ENCODE measurements at places on chromosomes 6 and 20.

GRCh38 chr20:41475503-41475902, 108.9 kb upstream of the EMILIN3 start:
- DNase-seq: no peak

- DNase-seq: peak; percentile 88
These were observed 178.9 kb downstream of the MMUT start for GRCh38 chr6:49284180-49284579.

DNA sequence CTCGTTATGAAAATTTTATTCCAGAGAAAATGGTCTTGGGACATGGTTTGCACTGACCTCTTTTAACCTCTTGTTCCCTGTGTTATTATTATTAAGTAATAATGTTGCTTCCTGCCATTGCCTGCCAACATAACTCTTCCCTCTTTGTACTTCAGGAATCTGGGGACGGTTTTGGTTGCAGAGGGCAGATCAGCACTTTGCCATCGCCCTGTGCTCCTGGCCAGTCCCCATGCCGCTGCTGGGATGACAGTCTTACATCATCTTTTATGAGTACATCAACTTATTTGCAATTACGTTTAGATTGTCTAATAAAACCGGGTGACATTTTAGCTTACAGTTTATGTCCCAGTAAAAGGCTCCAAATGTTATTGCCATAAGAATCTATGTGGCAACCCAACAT, 157.2 kb downstream of the CDH26 start:
- no peak for DNase-seq

DNA sequence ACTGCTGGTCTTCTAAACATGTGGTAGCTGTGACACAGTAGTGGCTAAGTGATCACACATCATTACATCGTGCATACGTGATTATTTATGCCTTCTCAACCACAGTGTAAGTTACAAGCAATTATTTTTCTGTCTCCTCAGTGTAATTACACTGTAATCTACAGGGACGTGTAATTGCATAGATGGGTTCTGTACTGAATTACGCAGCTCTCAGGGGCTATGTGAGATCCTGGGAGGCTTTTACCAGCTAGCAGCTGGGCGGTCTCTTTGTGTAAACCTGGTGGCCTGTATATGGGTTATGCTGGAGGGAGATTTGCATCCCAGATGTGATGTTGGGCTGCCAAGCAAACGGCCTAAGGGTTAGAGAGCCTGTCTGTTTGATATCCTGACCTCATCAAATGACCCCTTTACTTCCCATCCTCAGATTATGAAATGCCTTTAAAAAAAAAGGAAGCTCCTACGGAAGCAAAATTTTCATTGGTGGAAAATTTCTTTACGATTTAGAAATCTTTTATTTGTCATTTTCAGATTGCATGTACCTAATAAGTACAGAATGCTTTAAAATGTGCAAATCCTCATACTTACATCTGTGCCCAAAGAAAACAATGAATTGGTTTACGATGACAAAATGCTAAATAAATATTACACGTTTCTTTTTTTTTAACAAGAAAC, 402.8 kb upstream of the JAG1 start:
- peak; percentile 97 for DNase-seq

DNA sequence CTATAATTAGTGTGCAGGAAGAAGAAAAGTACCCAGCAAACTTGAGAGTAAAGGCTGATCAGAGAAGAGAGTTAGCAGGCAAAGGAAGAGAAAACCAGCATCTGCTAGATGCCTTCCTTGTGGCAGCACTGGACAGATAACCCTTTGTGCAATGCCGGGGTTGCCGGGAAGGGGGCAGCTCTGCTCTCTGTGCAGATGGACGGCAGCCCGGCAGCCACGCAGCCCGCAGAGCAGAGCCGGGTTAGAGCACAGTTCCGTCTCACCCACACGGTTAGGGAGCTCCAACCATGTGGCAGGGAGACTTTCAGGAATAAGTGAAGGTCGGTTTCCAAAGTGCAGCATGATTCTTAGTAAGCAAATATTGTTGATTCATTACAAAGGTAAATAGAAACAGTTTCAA, 80.0 kb upstream of the RPS6KA2 start:
- no peak for DNase-seq

DNA sequence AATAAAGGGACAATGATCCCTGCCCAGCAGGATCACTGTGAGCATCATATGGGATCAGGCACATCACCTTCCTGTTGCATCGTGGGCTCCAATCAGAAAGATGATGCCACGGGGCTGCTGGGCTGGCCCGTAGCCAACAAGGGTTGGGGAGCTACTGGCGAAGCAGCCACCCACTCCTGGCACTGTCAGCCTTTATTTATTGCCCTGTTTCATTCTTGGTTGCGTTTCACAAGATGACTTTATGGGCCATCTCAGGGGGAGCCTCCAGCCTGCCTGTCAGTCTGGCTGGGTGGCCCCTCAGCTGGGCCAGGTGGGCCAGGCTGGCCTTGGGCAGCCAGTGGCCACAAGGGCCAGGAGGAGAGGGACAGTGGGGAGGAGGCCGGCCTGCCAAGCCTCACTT, 17.3 kb downstream of the VSTM2L start:
- no peak for DNase-seq

All from NCI-H1417 treated with DMSO at 0.1 percent for 48 hours (cell line).